Esophagus squamous epithelium (tissue), 5 donors: ENCODE measurements at places on chromosomes 5 and 9.

GRCh38 chr5:150229571-150229970 lies 39.7 kb downstream of the SLC6A7 start:
- DNase-seq, result no peak

- no peak for DNase-seq
Measured at GRCh38 chr9:6426117-6426516, 13.1 kb downstream of the UHRF2 start.

DNA sequence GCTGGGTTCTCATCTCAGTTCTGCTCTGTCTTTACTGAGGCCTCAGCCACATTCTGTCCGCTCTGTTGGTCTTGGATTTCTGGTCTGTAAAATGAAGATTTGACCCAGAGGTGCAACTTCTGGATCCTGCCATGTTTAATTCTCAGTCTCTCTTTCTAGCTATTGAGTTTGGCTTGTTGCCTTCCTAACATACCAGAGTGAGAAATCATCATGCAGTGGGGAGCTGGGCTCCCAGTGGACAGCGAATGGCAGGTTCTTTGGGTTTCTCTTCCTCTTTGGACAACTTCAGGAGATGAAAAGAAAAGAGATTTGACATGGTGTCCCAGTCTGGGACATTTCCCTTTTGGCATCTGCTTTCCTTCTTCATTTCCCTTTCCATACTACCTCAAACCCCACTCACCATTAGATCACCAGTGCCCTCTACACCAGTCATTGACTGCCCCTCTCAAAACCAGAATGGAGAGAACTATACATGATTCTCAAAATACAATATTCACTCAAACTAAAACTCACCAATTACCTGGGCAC lies 334.7 kb downstream of the ACTL7B start:
- DNase-seq, result no peak

DNA sequence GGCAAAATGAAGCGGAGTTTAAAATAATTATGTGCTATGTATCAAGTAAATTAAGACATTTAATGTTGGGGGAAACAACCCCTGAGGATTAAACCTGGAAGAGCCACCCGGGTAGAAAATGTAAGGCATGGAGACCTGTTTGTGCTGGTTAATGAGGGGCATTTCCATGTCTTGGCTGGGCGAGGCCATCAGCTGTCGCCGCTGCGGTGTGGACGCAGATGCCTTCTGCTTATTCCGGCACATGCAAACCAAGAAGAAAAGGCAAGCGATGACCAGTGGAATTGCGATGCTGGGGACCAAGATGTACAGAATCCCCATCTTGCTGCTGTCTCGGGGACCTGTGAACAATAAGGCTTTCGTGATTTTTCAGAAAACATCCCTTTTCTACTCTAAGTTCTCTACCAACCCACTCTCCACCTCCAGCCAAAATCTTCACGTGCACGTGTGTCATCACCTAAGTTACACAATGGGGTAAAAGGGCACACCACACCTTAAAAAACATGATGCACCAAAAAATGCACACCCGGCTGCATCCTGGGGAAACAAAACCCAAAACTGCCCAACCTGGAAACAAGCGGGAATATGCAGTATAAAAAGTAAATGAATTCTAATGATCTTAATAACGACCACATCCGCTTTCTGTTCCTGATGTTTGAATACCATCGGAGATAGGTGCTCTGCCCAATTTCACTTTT lies 223.5 kb downstream of the ROR2 start:
- no peak for DNase-seq

DNA sequence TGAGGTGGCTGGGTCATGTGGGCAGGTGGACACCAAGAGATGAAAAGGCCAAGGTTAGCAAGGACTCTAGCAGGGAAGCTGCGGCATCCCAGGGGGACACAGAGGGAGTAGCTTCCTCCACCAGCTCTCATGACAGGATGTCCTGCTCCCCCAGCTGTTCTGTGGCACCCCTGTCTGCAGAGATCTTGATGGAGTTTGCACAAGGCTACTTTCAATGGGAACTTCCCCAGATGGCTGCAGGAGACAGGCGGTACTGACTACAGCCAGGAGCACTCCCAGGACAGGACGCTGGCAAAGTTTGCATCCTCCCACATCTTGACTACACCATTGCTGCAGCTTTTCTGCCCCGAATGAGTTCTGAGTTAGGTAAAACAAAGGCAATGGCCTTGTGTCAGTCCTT lies 312.8 kb downstream of the TLE4 start:
- no peak for DNase-seq
